Upper lobe of right lung (tissue), 1 donor: ENCODE measurements at places on chromosomes 4 and X. TPM values are rescaled to one million over a fixed set of nuclear protein-coding genes. Genes with fewer than 3 reads are reported as not detected.

DNA sequence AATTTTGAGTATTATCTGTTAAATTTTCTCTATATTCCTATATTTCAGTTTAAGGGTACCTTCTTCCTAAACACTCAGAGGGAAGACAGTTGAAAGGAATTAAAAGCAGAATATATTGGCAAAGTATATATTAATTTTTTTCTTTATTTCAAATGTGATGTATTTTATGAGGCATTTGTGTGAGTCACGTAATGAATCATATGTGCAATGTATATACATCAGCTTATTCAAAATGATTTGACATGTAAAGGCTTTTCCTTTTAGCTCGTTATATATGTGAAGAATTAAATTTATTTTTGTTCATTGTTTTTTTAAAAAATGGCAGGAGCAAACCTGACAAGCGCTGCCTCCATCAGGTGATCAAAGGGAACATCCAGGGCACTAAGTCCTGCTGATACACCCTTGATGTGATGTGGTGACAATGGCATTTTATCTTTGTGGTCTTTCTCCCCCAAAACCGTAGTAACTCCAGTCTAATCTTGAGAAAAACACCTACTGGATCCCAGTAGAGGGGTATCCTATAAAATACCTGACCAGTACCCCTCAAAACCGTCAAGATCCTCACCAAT is 8.9 kb downstream of the WWC2 start:
- no peak for DNase-seq

GRCh38 chr4:177308125-177308524 is 1.5 kb upstream of the NEIL3 start:
- no peak for DNase-seq

GRCh38 chr4:10083331-10083771 is 33.2 kb downstream of the WDR1 start:
- DNase-seq: peak; percentile 33

DNA sequence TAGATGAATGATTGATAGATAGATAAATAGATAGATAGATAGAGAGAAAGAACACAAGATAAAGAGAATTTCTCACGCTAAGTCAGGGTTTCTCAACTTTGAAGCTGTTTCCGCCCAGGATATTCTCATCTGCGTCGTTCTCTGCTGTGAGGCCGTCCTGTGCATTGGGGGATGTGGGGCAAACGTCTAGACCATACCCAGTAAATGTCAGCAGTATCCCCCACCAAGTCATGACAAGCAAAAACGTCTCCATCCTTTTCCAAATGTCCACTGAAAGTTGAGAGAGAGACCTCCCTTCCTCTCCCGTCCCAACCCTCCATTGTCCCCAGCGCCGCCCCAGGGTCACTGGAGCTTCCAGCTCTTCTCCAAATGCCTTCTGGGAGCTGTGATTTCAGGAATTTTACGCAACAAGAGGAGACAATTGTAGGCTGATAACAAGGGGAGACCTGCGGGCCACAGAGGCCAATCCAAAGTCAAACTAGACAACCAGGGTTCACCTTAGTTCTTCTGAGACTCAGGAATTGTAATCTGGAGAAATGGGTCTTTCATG is 8.9 kb upstream of the CRLF2 start:
- DNase-seq: no peak

ARMCX1 gene
- total RNA-seq: 21.7 TPM

SLC26A1 gene
- total RNA-seq: 0.20 TPM

DNA sequence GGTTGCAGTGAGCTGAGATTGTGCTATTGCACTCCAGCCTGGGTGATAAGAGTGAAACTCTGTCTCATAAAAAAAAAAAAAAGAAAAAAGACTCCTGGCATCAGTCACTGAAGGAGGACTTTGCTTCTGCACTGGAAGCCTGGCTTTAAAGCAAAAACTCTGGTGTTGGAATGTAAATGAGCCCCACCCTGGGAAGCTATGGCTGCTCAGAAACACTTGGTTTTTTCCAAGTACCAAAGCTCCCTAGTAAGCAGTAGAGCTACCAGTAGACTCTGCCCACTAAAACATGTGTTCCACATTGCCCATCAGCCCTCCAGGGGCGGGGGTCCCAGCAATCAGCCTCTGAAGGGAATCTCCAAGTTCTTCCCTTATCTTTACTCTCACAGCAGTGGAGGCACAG is 154.4 kb downstream of the SHROOM3 start:
- DNase-seq: no peak

DMRTC1 gene
- total RNA-seq: 0.61 TPM

GRCh38 chr4:168843635-168844034 is 166.4 kb downstream of the CBR4 start:
- DNase-seq: no peak

LDOC1 gene
- 19.1 TPM for total RNA-seq

DNA sequence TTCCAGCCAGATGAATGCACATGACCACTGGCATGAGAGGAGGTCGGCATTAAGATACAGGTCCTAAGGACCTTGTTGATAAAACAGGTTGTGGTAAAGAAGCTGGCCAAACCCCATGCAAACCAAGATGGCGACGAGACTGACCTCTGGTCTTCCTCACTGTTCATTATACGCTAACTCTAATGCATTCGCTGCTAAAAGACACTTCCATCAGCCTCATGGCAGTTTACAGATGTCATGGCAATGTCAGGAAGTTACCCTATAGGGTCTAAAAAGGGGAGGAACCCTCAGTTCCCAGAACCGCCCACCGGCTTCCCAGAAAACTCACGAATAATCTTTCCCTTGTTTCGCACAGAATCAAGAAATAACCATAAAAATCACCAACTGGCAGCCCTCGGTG is 182.4 kb downstream of the DHRSX start:
- DNase-seq: no peak

DNA sequence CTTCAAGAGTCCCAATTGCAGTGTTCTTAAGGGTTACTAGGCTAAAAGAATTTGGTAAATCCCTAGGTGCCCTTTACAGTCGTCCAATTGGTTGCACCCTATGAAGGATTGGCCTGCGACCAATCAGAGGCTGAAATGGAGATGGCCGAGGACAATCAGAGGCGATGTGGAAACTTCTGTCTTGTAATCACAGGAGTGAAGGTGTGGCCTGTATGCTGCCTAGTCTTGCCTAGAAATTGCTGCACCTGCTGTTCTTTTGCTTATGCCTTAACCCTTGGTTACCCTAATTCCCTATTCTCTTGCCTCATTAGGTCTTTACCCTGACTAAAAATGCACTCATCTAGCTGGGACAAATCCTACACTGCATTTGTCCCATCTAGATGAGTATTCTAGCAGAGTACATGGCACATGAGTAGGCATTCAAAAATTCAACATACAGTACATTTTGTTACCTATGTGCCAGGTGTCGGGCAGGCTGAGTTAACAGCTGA is 1.0 kb upstream of the DCK start:
- no peak for DNase-seq

DNA sequence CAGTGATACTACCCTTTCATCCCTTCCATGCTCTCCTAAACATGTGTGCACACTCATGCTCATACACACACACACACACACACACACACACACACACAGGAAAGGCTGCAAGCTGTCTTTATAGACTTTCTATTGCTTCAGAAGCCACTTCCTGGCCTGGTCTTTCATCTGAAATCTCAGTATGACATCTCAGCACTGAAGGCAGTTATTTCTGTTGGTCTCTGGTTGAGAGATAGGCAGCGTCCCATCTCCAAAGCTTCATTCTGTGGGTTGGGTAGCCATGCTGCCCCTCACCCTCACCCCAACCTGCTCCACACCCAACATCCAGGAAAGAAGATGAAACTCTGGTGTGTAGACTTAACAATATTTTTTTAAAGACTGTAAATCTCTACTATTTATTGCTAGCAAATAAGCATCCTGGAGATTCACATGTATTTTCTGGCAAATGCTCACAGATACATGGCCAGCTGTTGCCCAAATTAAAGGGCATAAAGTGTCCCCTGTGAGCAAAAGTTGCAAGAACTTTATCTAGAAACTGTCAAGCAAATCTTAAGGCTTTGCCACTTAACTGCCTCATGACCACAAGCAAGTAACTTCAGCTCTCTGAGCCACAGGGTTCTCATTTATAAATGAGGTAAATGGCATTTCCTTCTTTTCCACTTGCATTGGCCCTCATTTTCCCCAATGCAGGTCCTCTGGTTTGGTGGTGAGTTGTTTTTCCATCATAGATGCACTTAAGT is 189.8 kb upstream of the AFF2 start:
- no peak for DNase-seq

DNA sequence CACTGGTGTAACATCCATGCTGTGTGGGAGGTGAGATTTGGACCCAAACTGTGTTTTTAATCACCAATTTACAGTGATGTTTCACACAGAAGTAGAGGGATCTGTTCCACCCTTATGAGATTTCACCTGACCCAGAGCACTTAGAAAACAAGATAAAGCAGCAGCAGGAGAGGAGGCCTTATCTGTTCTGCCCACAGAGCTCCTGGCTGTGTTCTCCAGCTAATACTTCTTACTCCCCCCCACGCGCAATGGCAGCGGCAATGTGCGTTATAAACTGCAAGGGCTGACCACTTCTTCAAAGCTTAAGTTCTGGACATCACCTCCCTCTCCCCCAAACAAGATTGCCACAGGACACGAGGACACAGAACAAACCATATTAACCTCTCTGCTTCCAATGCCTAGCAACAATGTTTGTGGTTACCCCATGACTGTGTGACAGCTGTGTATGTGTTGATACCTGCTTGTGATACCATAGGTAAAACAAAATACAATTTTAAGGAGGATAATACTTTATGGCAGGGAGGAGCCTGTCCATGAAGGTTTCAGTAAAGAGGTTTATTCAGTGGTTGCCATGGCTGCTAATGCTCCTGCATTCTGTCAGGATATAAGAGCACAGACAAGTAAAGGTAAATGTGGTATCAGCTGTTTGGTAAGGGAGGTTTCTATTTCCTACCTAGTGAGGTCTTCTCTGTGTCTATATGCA is 210.0 kb downstream of the SOWAHB start:
- DNase-seq: no peak

DNA sequence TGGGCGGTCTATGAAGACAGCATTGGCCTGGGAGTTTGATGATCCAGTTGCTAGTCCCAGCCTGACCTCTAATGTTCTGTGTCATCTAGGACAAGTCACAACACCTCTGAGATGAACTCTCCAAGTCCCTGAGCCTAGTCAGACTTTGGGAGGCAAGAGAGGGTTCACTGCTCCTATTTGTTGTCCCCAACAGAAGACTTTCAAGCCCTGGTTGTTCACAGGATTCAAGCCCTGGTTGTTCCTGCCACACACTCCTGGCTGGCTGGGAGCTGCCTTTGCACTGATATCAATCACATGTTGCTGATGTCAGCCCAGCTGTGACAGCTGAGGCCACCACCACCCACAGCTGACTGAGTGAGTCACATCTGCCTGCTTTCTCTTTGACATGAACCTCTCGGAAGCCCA is 253.2 kb upstream of the RASGEF1B start:
- DNase-seq: peak; percentile 79

- no peak for DNase-seq
These were observed 14.9 kb downstream of the CPE start for GRCh38 chr4:165393704-165394103.

GRCh38 chr4:138851391-138852335 is 163.9 kb upstream of the NOCT start:
- DNase-seq: no peak

DNA sequence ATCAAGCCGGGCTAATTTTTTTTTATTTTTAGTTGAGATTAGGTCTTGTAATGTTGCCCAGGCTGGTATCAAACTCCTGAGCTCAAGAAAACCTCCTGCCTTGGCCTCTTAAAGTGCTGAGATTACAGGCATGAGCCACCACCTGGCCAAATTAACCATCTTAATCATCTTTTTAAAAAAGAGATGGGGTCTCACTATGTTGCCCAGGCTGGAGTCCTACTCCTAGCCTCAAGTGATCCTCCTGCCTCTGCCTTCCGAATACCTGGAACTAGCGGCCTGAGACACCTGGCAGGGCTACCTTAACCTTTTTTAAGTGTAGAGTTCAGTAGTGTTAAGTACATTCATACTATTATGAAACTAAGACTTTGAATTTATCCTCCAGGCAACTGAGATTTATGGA is 1.7 kb upstream of the RPS3A start:
- no peak for DNase-seq

PRKG2 gene
- total RNA-seq: 8.1 TPM

- no peak for DNase-seq
These were observed 256.5 kb upstream of the NRK start for GRCh38 chrX:105565856-105566255.

GRCh38 chr4:22962295-22962694 is 269.6 kb downstream of the GBA3 start:
- DNase-seq: no peak

DNA sequence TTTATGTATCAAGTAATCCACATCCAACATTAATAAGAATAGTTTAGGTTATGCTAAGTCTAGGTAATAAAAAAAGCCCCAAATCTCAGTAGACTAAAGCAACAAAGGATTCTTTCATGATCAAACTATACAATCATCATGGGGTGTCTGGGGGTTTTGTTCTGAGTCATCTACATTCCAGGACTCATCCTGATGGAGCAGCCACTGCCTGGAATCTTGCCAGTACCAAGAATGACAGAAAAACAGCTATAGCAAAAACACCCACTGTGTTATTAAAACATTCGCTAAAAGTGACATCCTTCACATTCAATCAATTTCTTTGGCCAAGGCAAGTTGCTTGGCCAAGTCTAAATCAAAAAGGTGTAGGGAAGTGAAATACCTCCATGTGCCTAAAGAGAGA is 3.9 kb upstream of the ARHGEF38 start:
- DNase-seq: no peak

DNA sequence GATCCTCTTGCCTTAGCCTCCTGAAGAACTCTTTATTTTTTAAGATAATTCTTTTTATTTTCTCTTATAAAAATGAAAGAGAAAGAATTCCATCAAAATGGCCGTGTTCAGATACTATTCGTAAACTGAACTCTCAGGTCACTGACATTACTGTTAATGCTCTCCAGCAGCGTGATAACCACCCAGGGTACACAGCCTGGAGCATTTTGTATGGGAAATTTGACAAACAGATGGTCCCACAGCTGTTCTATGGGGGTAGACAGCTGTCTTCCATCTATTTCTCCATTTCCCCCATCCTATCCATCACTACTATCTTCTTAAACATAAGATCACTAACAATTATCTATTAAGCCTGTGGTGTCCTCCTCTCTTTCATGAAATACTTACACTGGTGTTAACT is 47.8 kb downstream of the SYNPO2 start:
- no peak for DNase-seq
